ENCODE measurements at places on chromosomes 16 and 17.

GRCh38 chr17:18004345-18004744, 31.7 kb downstream of the DRC3 start:
- DNase-seq: no peak

GRCh38 chr16:51393381-51394005, 242.4 kb upstream of the SALL1 start:
- DNase-seq: no peak

GRCh38 chr17:17890773-17891759, 54.3 kb upstream of the SREBF1 start:
- DNase-seq: peak; percentile 42

DNA sequence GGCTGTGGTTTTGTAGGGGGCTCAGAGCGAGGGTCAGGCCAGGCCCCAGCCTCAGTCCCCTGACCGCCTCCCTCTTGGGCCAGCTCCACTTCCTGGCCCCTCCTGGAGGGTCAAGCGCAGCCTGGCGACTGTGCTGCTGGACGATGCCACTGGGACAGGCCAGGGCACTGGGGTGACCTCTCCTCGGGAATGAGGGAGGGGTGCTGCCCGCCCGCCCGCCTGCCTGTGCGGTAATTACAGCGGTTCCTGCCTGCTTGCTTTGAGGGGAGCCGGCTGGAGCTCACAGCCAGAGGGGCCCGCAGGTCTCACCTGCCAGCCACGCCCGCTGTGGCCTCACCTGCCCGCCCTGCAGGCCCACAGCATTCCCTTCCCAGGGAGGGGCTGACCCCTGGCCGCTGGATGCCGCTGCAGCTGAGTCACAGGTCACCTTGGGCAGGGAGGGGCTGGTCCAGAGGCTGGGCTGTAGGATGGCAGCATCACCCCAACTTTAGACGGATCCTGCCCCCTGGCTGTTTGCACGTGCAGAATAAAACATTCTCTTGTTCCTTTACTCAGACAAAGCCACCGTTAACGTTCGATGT, 76.7 kb upstream of the CBX4 start:
- DNase-seq: no peak

DNA sequence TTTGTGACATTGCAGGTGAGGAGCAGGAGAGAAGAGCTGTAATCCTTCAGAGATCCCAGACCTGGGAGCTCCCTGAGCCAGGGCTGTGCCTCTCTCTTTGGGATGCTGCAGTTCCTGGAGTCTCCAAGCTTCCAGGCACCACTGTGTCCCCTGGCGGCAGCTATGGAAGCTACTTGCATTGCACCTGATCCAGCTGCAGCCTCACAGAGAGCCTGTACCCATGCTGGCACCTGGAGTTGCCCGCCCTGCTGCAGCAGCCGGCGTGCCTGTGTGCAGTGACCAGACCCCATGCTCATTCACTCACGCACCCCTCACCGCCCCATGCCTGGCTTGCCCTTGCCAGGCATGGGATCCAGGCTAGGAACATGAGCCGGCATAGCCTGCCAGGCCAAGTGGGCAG, 51.8 kb upstream of the MED9 start:
- no peak for DNase-seq

DNA sequence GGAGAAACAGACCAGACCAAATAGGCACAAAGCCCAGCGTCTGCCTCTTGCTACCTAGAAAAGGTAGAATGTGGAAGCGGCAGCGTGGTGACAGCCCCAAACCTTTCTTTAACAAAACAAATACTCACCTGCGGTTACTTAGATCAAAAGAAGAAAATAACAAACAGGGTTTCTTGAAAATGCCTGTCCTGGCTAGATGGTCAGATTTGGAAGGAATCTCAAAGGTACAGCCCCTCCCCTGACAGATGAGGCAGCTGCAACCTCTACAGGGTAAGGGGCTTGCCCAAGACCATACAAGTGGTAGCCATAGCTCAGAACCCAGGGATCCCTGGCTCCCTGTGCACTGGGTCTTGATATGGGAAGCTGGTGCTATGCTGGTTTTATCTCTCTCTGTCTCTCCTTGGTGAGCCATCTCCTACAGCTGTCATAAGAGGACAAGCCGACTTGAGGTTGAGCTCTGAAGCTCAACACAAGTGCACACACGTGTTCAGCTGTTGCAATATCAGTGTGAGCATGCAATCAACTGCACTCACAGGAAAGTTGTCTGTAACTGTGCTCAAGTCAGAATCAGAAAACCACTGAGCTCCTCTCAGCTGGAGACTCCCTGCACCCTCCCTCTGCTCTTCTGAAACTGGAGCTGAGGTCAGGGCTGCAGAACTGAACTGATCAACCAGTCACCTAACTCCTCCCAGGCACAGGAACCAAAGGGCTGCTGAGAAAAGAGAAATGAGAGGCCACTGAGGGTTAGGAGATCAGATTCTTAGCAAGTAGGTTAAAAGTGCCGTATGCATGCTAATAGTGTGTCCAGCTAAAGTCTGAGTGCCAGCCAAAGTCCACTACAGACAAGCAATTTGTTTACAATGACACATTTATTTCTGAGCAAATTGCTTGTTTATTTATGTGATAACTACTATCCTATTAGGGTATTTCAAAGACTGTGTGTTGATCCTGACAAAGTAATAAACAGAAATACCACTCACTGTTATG, 6.1 kb upstream of the RNF157 start:
- DNase-seq: no peak

GRCh38 chr16:30485818-30486436, 13.4 kb downstream of the ITGAL start:
- no peak for DNase-seq

GRCh38 chr17:56441308-56441707, 152.2 kb upstream of the NOG start:
- peak; percentile 24 for DNase-seq

DNA sequence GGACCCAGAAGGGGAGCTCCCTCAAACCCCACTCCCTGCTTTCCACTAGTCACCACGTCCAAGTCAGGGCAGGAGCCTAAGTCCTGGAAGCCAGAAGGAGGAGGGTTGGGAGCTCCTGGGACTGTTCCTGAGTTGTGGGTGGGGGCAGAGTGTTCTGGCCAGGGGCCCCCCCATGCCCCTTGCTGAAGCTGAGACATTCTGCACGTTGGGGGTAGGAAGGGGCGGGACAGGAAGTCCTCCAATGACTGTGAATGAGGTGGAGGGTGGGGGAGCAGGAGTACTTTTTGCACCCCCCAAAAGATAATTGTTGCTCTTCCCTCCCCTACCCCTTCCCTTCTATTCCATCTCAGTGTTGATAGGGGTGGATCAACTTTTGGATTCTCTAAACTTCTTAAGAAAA, 21.4 kb upstream of the C17orf113 start:
- no peak for DNase-seq

All from AG04450 (cell line).